Germinal center (tissue), 1 donor: ENCODE measurements at places on chromosomes 3 and 15.

DNA sequence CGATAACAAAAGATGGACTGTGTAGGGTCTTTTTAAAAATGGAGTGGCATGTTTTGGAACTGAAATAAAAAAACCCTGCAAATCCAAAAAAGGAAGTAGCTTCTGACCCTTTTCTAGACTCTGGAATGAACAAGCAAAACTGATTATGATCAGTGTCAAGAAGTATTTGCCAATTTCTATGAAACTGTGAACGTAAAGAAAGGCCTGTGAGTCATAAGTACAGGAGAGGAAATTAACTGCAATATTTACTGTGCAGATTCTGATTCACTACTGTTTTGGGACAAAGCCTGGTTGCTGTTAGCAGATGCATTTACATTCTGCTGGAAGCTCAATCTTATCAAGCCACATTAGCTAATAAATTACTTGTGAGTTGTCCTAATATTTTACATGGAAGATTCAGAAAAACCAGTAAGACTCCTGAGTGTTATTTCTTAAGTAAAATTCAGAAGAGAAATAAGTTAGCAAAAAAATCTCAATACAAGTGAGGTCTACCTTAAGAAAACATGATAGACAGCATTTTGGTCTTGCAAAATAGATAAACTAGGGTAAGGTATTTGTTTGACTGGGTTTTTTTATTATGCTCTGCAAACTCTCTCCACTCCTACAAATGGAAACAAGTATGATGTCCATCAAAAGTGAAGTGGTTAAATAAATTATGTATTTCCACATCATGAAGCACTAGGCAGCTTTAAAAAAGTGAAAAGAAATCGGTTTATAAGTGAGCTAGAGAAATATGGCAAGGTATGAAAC lies 90.2 kb upstream of the LMOD3 start:
- DNase-seq, result no peak

DNA sequence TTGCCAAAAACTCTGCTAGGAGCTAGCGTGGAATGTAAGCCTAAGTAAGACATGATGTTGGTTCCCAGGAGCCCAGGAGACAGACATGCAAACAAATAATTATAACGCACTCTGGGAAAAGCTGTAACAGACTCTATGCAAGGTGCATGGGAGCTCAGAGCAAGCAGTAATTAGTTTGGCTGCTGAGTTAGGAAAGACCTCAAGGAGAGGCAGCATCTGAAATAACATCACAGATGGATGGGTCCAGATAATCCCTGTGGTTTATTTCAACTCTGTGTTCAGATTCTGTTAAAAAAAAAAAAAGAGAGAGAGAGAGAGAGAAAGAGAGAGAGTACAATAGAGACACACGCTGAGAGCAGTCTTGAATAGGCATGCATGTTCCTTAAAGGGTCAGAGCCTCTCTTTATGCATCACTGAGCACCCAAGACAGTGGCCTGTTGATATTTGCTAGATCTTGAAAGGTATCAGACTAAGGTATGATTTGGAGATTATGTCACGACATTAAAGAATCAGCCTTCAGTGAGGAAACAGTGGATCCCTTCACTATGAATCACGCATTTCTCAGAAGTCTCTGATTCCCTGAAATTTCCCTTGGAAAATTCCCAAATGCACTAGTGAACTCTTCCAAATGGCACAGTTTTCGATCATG lies 124.4 kb upstream of the LIPC start:
- no peak for DNase-seq

- DNase-seq, result no peak
These were observed 14.8 kb downstream of the VILL start for GRCh38 chr3:38005076-38006020.

DNA sequence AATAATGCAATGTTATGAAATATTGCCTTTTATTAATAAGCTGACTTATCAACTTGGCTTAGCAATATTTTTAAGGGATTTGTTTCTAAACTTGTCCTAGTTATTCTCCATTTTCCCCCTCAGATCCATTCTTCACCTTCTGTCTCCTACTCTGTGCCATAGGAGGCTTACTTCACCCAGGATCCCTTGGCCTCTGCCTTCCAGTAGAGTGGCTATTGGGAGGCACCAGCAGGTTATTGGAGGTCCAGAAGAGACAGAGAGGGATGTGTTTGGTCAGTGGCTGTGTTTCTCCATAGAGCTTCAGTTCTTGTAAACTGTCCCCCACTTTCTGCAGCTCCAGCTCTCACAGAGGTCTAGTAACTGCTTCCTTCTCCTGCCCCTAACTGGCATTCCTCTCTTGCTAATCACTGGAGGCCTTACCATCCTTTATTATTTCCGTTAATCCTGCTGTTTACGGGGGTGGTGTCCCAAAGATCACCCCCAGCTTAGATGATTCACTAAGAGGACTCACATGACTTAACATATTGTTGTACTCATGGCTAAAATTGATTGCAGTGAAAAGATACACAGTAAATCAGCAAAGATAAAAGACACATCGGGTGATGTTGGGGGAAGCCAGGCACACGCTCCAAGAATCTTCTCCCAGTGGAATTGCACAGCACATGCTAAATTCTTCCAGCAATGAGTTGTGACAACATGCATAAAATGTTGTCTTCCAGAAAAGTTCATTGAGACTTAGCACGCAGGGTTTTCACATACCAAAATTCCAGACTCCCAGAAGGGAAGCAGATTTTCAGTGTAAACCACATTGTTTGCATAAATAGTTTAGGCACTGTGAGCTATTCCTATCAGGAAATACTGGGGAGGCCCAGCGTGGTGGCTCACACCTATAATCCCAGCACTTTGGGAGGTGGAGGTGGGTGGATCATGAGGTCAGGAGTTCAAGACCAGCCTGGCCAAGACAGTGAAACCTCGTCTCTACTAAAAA lies 67.5 kb downstream of the RPL22L1 start:
- DNase-seq, result no peak

DNA sequence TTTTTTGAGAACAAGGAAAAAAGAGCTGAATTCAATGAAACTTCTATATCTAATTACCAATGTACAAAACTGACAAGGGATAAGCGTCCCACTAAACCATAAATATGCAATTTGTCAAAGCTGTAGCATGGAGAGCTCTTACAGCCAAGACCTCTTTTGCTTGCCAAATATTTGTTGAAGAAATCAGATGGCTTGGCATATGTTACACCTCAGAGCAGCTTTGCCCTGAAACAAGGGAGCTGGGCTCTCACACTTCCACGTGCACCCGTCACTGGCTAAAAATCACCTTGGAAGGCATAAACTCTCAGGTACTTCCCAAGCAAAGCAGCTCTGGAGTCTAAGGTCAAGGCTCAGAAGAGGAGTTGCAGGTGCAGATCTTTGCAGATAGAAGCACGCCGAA lies 324.7 kb upstream of the SLCO3A1 start:
- no peak for DNase-seq

DNA sequence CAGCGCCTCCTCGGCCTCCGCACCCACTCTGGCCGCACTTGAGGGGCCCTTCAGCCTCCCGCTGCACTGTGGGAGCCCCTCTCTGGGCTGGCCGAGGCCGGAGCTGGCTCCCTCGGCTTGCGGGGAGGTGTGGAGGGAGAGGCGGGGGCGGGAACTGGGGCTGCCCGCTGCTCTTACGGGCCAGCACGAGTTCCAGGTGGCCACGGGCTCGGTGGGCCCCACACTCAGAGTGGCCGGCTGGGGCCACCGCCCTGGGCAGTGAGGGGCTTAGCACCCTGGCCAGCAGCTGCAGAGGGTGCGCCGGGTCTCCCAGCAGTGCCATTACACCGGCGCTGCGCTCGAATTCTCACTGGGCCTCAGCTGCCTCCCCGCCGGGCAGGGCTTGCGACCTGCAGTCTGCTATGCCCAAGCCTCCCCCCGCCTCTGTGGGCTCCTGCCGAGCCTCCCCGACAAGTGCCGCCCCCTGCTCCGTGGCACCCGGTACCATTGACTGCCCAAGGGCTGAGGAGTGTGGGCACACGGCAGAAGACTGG lies 167.1 kb upstream of the PLSCR5 start:
- no peak for DNase-seq

GRCh38 chr15:62165793-62166375 lies 799 bp upstream of the C2CD4B start:
- DNase-seq, result no peak

DNA sequence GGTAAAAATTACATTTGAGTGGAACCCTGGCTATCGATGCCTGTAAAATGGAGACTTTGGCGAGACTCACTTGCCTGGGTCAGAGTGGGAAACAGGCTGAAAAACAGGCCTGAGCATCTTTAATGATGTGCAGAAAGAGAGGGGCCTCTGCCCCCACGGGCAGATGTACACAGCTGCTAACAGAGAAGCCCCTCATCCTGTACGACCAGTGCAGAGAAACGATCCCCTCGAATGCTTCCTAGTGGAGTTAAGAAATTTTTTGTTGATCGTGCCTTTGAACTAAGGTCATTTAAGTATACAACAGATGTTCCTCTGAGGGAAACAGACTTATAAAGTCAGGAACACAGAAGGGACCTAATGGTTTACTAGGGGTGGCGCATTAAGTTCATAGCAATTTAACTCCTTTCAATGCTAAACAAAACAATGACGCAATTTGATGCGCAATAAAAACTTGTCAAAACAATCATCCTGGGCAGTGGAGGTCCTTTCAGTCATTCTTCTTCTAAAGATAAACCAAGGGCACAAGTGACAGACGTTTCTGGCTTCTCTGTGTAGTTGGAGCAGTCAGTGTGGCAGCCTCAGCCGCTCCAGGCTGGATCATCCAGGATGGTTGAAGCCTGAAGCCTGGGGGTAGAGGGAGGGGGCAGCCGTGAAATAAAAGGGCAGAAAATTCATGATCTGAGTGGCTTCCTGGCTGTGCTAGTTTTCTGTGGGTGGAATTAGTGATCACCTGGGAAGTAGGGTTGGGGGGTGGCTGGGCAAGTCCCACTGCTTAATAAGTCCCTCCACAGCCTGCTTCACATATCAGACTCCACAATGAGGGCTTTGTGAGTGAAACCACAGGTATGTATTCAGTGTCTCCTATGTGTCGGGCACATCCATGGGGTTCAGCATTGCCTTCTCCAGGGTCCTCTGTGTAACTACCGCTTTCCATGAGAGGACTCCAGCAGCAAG lies 50.8 kb upstream of the MRPS22 start:
- no peak for DNase-seq

GRCh38 chr3:186456731-186457191 lies 87.4 kb downstream of the CRYGS start:
- DNase-seq, result no peak

DNA sequence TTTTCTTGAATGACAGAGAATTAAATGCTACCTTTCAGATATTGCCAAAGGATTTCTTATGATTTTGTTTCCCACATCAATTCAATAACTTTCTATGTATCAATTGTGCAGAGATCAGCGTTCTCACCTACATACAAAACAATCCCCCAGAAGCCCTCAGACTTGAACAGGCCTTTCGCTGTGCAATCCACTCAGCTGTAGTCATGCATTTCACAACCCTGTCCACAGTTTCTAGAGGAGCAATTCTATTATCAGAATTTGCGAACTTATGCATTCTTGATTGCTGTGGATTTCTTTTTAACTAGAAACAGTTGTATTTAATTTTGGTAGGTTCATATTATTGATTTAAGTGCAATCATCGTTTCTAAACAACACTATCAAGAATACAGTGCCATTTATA lies 13.7 kb upstream of the ALCAM start:
- DNase-seq, result no peak

- no peak for DNase-seq
These were observed 35.7 kb downstream of the CLK3 start for GRCh38 chr15:74651242-74651741.

- peak; percentile 51 for DNase-seq
These were observed 1.2 kb downstream of the CHST2 start for GRCh38 chr3:143120716-143121240.

GRCh38 chr3:106251160-106251892 lies 382.5 kb upstream of the CBLB start:
- no peak for DNase-seq

DNA sequence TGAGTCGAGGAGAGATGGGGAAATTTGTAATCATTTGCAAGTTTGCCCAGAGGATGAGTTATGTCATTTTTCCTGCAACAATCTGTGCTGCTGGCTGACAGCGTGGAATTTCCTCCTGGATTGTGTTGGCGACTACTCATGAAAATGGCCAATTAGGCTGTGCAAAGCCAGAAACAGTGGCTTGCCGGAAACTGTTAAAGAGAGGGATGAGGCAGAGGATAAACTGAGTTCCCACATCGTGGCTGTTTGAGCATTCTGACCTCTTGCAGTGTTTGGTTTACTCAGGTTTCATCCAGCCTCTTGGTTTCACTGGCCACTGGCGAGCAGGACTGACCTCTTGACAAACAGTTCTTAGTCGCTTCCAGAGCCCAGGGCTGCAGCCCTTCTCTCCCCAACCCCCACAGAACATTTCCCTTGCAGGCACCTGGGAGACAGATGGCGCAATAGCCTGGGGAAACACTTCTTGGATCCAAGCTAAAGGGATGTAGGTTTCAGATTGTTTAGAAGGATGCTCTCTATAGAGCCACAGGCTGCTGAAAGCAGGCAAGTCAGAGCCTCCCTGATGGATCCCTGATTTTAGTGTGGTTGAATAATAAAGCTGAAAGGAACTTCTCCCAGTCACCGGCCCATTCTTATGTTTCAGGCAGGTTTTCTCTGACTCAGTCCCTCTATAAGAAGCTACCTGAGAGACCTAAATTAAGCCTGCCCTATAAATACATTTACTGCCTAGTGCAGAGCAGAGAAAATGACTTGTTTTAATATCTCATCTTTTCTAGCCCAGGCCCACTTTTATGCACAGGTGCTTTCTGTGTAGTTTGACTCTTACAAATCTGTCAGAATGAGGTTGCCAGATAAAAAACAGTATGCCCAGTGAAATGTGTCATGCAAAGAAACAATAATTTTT lies 92.8 kb upstream of the UBE2E1 start:
- no peak for DNase-seq

DNA sequence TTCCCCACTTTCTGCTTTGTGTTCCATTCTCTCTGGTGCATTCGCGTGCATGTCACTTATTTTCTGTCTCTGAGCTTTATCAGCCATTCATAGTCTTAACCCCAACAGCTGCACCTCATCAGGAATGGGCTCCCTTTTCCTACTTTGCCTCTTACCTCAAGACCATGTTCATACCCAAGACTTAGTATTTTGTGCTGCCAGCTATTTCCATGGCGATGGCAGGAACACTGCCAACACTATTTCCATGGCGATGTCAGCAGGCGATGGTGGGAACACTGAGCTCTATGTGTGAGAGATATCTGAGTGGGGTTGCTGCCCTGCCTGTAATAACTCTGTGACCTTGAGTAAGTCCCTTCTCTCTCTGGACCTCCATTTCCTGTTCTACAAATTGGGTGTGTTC lies 5.5 kb downstream of the ZNF35 start:
- DNase-seq, result no peak
